ENCODE measurements at places on chromosomes 3 and 15.

GRCh38 chr3:65618599-65618998, 420.1 kb downstream of the MAGI1 start:
- DNase-seq = no peak

DNA sequence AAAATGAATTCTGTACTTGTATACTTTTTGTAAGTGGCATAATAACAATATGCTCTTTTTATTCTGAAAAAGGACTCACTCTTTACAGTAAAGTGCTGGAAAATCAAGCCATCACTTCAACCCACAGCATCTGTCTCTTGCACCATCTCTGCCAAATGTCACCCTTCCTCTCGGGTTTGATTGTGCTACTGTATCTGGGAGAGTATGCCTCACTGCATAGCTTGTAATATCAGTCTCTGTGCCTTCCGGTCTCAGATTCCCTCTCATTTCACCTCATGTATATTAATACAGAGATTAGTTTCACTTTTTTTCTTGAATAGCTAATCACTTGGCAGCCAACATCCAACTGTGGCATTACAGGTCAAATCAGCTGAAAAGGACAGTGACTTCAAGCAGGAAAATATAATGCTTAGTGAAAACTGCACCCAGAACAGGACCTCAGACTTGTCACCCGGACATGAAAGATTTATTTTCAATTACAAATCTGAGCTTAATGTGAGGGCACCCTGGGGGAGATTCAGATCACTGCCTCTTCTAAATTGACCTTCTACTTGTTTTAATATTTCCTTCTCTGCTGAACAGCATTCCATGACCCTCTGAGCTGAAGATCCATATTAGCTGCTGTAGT, 605.8 kb upstream of the NAALADL2 start:
- no peak for DNase-seq

DNA sequence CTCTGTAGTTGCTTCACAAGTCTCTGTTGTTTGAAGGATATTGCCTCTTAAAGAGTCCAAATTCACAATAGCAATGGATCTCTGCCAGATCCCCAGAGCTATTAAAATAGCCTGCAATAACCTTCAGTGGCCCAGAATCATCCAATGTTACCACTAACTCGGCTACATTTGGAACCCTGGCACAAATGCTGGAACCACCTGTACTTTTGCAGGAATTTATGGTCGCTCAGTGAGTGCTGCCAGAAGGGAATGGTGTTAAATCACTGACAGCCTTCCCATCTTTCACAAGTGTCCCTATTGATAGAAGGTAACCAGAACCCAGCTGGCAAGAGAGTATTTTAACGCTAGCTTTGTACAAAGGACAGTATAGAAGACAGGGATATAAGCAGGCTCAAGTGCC, 298.8 kb upstream of the PLSCR5 start:
- DNase-seq = no peak

GRCh38 chr3:185328324-185329004, 34.5 kb upstream of the MAP3K13 start:
- no peak for DNase-seq

DNA sequence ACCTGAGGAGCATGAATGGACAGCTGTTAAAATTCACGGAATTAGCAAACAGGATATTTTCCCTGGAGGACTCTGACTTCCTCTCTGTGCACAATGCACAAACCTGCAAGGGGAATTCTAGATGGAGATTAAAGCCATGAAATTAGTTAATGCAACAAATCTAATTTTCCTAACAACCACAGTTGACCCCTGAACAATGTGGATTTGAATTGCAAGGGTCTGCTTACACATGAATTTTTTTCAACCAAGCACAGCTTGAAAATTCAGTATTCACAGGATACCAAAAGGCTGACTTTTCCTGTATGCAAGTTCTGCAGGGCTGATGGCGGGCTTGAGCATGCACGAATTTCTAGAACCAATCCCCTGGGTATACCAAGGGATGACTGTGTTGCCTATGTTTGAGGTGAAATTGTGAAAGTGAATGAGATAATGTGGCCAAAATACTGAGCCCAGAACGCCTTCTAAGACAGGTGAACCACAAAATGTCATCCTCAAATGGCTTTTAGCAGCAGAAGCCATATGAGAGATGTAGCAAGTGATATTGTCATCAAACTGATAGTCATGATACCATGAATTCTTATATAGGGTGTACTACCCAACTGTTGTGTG, 52.5 kb downstream of the COL8A1 start:
- DNase-seq = no peak

DNA sequence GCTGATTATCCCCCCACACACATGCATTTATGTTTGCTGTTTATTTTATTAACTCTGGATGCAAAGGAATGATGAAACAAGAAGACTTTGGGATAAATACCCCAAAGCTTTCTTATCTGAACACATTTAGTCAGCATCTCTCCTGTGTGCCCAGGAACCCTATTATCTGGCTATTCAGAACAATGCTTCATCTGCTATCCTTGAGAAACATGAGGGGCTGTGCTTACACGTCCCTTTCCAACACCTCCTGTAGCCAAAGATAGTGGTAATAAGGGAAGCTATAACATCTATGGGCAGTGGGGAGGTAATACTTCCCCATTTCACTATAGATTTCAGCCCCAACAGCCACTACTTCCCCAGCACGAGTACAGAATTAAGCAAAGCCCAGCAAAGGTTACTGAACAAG, 94.7 kb downstream of the SSR3 start:
- no peak for DNase-seq

- peak; percentile 80 for DNase-seq
Observed at GRCh38 chr3:129112308-129113052, 9.1 kb downstream of the RAB43 start.

GRCh38 chr3:117217355-117217754, 507.8 kb downstream of the TUSC7 start:
- no peak for DNase-seq

GRCh38 chr15:25239471-25240345, 199.1 kb downstream of the UBE3A start:
- DNase-seq = no peak

GRCh38 chr3:14265246-14265962, 86.8 kb downstream of the LSM3 start:
- no peak for DNase-seq

GRCh38 chr15:64412216-64412615, 24.6 kb downstream of the TRIP4 start:
- no peak for DNase-seq

GRCh38 chr3:193744822-193745684, 152.0 kb downstream of the OPA1 start:
- DNase-seq = no peak

DNA sequence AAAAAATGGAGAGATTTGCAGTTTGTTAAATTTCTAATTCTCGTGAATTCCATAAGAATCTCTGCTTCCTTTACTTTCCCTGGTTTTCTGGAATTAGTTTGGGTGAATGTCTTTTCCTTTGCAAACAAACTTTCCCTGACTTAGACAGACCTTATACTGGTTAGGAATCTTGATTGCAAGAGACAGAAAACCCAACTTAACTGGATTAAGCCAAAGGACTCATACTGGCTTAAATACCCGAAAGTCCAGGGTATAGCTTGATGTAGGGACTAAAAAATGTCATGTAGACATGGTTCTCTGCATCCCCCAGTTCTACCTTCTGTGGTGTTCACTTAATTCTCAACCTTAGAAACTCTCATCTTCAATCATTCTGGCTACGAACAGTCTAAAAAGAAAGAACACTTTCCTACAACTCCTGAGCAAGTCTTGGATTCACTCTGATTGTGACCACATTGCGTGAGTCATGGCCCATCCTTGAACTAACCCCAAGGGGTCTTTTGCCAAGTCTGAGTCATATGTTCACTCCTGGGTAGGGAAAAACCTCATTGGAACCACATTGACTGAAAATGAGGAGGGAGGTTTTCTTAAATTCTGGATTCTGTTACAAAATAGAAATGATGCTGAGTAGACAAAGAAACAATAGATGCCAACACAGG, 136.0 kb upstream of the DAZL start:
- peak; percentile 86 for DNase-seq

GRCh38 chr3:19994796-19995195, 17.3 kb downstream of the PP2D1 start:
- DNase-seq = peak; percentile 36

DNA sequence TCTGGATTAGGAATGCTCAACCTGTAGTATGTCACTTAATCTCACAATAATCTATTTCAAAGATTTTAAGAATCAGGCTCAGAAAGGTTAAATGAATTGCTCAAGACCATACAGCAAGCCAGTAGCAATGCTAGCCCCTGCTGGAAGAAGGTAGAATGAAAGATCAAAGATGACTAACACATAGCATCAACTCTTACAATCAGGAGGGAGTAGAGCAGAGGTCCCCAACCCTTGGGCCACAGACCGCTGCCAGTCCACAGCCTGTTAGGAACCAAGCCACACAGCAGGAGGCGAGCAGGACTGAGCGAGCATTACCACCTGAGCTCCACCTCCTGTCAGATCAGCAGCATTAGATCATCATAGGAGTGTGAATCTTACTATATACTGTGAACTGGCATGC, 15.5 kb upstream of the GATM start:
- DNase-seq = no peak

- no peak for DNase-seq
Observed at GRCh38 chr3:105801397-105801796, 67.4 kb downstream of the CBLB start.

DNA sequence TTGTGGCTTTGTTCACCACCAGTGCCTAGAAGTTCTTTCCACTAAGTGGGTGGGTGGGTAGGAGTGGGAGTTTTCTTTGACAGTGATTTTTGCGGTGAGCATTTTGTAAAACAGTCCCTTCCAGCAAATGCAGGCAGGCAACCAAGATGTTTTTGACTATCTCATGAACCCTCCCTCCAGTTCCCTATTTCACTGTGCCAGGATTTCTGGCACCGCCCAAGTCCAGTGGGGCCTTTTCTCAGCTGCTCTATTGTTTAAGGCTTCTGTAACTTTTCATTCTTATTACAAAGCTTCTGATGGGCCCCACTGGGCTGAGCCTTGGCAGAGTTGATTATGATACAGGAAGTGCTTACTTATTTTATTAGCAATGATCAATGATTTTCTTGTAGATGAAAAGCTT, 236.0 kb downstream of the EDEM1 start:
- DNase-seq = no peak

DNA sequence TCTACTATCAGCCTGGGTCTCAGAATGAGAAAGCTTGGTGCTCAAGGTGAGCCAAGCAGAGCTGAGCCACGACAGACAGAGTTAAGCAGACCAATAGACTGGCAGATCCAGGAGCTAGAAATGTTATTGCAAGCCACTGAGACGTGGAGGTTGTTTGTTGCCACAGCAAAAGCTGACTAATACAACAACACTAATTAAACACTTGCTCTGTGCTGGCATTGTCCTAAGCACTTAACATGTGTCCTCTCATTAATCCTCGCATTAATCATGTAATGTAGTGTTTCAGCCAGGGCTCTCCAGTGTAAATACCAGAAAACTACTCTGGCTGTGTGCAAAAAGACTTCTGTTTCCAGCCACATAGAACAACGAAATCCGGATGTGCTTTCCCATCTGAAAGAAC, 11.6 kb upstream of the SPSB4 start:
- DNase-seq = no peak

- DNase-seq = peak; percentile 81
Observed at GRCh38 chr15:33132722-33133345, 61.7 kb downstream of the FMN1 start.

- DNase-seq = peak; percentile 51
Observed at GRCh38 chr3:145951441-145951840, 209.5 kb downstream of the PLOD2 start.

DNA sequence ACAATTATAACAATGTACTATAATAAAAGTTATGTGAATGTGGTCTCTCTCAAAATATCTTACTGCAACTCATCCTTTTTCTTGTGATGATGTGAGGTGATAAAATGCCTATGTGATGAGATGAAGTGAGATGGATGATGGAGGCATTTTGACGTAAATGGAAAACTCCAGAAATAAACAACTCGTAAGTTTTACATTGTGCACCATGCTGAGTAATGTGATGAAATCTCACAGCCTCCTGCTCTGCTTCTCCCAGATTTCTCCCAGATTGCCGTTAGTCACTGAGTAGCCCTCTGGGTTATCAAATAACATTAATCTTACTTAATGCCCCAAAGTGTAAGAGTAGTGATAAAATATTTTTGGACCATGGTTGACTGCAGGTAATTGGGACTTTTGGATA, 64.8 kb upstream of the SLCO2A1 start:
- DNase-seq = peak; percentile 43

DNA sequence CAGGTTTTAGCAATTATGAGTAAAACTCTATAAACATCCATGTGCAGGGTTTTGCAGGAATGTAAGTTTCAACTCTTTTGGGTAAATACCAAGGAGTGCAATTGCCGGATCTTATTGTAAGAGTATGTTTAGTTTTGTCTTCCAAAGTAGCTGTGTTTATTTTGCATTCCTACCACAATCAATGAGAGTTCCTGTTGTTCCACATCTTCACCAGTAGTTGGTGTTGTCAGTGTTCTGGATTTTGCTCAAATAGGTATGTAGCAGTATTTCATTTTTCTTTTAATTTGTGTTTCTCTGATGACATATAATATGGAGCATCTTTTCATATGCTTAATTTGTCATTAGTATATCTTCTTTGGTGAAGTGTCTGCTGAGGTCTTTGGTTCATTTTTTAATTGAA, 185.1 kb upstream of the GALNT15 start:
- DNase-seq = no peak

DNA sequence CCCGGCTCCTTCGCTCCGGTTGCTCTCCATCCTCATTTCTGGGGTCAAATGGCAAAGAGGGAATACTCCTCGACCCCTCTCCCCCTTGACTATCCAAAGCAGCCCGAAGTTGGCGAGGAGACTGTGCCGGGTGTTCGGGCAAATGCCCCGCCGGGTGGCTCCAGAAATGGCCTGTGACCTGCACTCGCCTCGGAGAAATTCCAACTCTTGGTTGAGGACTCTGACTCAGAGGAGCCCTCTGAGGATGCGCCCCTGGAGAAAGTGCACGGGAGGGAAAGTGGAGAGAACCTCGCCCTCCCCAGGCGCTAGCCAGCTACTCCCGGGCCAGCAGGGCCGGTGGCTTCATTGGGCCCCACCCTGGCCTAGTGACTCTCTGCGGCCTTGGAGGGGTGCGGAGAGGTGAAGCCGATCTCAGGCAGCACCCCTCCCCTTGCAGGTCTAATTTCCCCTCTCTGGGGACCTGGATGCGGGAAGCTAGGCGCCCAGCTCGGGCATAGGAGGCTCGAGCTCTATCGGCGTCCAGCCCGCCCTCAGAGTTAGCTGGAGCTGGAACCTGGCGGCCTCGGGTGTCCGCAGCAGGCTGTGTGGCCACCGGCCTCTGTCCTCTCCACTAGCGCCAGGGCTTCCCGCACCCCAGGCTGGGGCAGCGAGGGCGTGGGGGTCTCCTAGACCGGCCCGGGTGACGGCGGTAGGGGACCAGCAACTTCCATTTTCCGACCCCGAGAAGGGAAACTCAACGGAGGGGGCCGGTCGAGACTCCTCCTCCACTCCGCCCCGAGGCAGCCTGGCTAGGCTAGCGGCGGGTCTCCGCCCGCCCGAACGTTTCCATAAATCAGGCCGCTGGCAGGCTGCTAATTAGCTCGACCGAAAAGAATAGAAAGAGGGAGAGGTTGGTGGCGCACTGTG, 29.4 kb downstream of the NR2F2 start:
- no peak for DNase-seq

GRCh38 chr15:67303490-67304363, 49.1 kb downstream of the IQCH start:
- peak; percentile 65 for DNase-seq

- DNase-seq = peak; percentile 63
Observed at GRCh38 chr15:81011593-81011992, 10.9 kb downstream of the TLNRD1 start.

- DNase-seq = no peak
Observed at GRCh38 chr3:15822281-15822680, 24.5 kb upstream of the ANKRD28 start.

All from fibroblast of the aortic adventitia (primary cell).